ENCODE measurements at places on chromosomes 12 and 14. TPM values are rescaled to one million over a fixed set of nuclear protein-coding genes. Genes with fewer than 3 reads are reported as not detected.

- H3K27ac ChIP-seq, result no peak overlapping the region
- H3K36me3 ChIP-seq, result no peaks in the 10 kb centered on the region
- H3K4me1 ChIP-seq, result peaks cover 3% of the 10 kb centered on the region
- no peak overlapping the region for H3K4me3 ChIP-seq
- peak; percentile 79 for DNase-seq
- no peaks in the 10 kb centered on the region for H3K27me3 ChIP-seq
Observed at GRCh38 chr12:123131879-123132402, 18.9 kb downstream of the PITPNM2 start.

DNA sequence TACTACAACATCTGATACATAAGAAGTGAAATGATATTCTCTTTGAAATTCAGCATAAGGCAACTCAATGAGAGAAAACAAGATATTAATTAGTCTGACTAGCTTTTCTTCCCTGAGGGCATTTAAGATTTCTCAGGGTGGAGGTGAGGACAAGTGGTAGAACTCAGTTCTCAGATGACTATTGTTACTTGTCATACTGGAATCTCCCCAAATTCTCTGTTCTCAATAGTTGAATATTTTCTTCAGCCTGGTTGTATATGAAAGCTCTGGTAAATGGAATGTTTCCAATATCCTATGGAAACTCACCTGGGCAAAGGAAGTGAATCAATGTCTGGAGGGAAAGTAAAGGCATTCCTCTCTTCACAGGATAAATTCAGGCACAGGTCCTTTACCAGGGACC is 18.2 kb upstream of the ITGA5 start:
- no peaks in the 10 kb centered on the region for H3K27me3 ChIP-seq
- H3K4me3 ChIP-seq, result no peak overlapping the region
- no peak overlapping the region for H3K27ac ChIP-seq
- H3K36me3 ChIP-seq, result no peaks in the 10 kb centered on the region
- H3K4me1 ChIP-seq, result peaks cover under 1% of the 10 kb centered on the region

- no peaks in the 10 kb centered on the region for H3K36me3 ChIP-seq
- H3K27ac ChIP-seq, result no peak overlapping the region
- DNase-seq, result no peak
- H3K27me3 ChIP-seq, result no peaks in the 10 kb centered on the region
Observed at GRCh38 chr12:86052921-86053320, 178.8 kb downstream of the NTS start.

Gene OTOGL
- 0.59 TPM for total RNA-seq

GRCh38 chr12:66335746-66336145 is 33.5 kb downstream of the HELB start:
- no peaks in the 10 kb centered on the region for H3K36me3 ChIP-seq
- no peaks in the 10 kb centered on the region for H3K4me1 ChIP-seq
- DNase-seq, result no peak
- H3K27ac ChIP-seq, result no peak overlapping the region

- no peak overlapping the region for H3K4me3 ChIP-seq
- H3K4me1 ChIP-seq, result no peaks in the 10 kb centered on the region
- no peaks in the 10 kb centered on the region for H3K36me3 ChIP-seq
- H3K27me3 ChIP-seq, result no peaks in the 10 kb centered on the region
- H3K27ac ChIP-seq, result no peak overlapping the region
Observed at GRCh38 chr14:91980157-91980556, 32.7 kb upstream of the FBLN5 start.

Gene SLC6A15
- not detected for total RNA-seq

Gene BIN2
- 5.5 TPM for total RNA-seq

- H3K4me1 ChIP-seq, result peaks cover 27% of the 10 kb centered on the region
- DNase-seq, result no peak
- H3K27me3 ChIP-seq, result no peaks in the 10 kb centered on the region
- peak overlapping the region; percentile 9 for H3K27ac ChIP-seq
- H3K4me3 ChIP-seq, result no peak overlapping the region
- H3K36me3 ChIP-seq, result no peaks in the 10 kb centered on the region
Observed at GRCh38 chr14:69663300-69663643, 51.9 kb downstream of the SUSD6 start.

DNA sequence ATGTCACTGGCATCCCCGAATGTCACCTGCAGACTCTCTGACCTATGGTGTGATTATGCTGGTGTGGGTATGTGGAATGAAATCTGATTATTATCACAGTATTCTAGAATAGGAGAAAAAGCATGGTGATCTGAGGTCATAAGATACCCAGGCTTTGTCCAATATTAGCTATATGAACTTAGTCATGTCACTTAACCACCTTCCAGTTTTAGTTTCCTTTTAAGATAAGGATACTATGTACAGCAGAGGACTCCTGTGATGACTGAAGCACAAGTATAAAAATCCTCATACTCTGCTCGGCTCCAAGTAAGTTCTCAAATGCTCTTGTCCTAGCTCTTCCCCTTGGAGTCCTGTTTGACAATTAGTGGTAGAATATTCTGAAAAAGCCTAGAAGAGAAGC is 2.8 kb downstream of the GNS start:
- H3K27me3 ChIP-seq, result no peaks in the 10 kb centered on the region
- no peaks in the 10 kb centered on the region for H3K4me1 ChIP-seq
- no peak overlapping the region for H3K27ac ChIP-seq
- H3K4me3 ChIP-seq, result no peak overlapping the region

GRCh38 chr12:52081263-52081733 is 1.8 kb downstream of the SMIM41 start:
- H3K27ac ChIP-seq, result peak overlapping the region; percentile 88
- H3K4me3 ChIP-seq, result no peak overlapping the region
- H3K4me1 ChIP-seq, result peaks cover 7% of the 10 kb centered on the region

DNA sequence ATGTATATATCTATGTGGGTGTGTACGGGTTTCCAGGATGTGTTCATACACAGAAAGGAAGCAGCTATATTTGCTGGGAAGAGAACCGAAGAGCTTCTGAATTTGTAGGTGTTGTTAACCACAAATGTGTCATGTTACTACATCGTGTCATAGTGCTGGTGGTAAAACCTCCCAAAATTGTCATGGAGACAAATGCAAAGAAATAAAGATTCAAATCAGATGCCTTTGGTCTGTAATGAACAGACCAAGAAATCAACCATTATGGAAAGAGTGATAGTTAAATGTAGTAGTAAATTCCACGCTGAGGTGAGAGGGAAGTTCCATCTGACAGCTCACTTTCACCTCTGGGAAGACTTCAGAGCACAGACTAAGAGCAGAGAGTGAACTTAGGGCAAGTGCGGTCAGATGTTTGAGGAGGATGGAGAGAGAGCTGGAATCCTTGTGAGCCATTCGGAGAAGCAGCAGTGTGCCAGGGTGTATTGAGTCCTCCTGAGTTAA is 487.5 kb downstream of the TMEM121 start:
- H3K27ac ChIP-seq, result no peak overlapping the region
- DNase-seq, result no peak
- no peaks in the 10 kb centered on the region for H3K4me1 ChIP-seq
- no peak overlapping the region for H3K4me3 ChIP-seq
- H3K36me3 ChIP-seq, result no peaks in the 10 kb centered on the region
- no peaks in the 10 kb centered on the region for H3K27me3 ChIP-seq

GRCh38 chr14:97723819-97724218 is 926.6 kb downstream of the VRK1 start:
- H3K36me3 ChIP-seq, result no peaks in the 10 kb centered on the region
- H3K27ac ChIP-seq, result no peak overlapping the region
- H3K4me1 ChIP-seq, result no peaks in the 10 kb centered on the region
- DNase-seq, result no peak

DNA sequence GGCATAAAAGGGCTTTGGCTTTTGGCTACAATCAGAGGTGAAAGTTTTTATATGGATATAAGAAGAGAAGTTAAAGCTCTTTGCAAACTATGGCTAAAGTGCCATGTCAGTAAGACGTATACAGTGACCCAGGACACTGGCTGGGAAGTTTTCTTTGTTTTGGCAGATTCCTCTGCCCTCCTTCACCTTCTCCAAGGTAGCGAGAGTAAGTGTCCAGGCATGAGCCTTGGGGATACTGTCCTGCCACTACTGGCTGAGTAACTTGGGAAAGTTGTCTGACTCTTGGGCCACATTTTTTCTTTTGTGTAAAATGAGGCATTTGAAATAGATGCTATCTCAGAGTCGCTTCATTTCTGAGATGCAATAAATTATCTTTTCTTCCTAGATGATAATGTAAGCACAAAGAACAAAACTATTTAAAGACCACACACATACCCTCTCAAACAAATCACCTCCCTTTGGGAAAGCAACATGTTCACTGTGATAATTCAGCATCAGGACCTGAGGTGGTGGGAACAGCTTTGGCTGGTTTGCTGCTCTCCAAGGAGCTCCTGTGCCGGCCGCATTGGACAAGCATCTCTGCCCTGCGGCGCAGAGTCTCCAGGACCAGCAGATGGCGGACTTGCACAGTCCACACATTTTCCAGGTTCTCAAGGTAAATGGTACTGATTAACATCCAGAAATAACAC is 106.3 kb downstream of the PTCSC3 start:
- H3K4me3 ChIP-seq, result no peak overlapping the region

GRCh38 chr12:76031081-76031413 is 529 bp downstream of the PHLDA1 start:
- H3K27ac ChIP-seq, result peak overlapping the region; percentile 85
- no peaks in the 10 kb centered on the region for H3K4me1 ChIP-seq
- DNase-seq, result no peak
- H3K27me3 ChIP-seq, result no peaks in the 10 kb centered on the region
- no peaks in the 10 kb centered on the region for H3K36me3 ChIP-seq

Gene IL26
- not detected for total RNA-seq

- H3K27ac ChIP-seq, result no peak overlapping the region
- no peak for DNase-seq
- H3K36me3 ChIP-seq, result no peaks in the 10 kb centered on the region
- H3K4me3 ChIP-seq, result no peak overlapping the region
- no peaks in the 10 kb centered on the region for H3K4me1 ChIP-seq
Observed at GRCh38 chr12:101019667-101020066, 190.4 kb downstream of the SLC5A8 start.

DNA sequence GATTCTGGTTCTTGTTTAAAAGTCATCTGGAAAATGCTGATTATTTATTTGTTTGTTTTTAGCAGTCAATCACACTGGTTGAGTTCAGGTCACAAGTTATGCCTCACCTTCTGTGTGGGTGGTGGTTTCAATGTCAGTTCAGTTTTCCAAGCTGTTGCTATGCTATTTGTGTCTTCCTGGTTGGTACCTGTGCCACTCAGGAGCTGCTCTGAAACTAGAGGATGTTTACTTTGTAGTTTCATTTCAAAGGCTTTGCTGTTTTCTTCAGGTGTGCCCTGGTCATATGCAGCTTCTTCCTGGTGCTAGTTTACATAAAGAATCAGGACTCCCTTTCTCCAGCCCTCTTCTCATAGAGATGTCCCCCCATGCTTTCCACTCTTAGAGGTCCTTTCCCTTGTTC is 75.7 kb upstream of the PPP4R3A start:
- DNase-seq, result no peak
- no peak overlapping the region for H3K27ac ChIP-seq
- H3K36me3 ChIP-seq, result no peaks in the 10 kb centered on the region
- no peaks in the 10 kb centered on the region for H3K4me1 ChIP-seq

DNA sequence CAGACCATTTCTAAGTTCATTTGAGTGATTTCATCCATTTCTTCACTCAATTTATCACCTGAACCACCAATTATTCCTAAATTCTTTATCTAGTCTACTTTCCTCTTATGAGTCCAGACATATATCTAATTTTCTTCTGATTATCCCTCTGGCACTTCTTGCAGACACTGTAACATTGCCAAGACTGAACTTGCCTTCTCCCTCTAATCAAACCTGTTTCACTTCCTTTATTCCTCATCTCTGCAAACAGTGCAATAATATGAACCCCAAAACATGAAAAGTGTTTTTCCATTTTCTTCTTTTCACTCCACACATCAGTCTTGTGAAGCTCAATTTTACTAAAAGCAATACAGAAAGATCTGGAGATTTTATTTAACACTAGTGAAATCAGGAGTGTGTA is 37.8 kb upstream of the PTPRQ start:
- no peak overlapping the region for H3K27ac ChIP-seq
- H3K4me3 ChIP-seq, result no peak overlapping the region
- no peaks in the 10 kb centered on the region for H3K27me3 ChIP-seq
